ENCODE measurements at places on chromosomes 2 and 18. TPM values are rescaled to one million over a fixed set of nuclear protein-coding genes. Genes with fewer than 3 reads are reported as not detected.

GRCh38 chr2:23367760-23368159 lies 17.2 kb upstream of the KLHL29 start:
- no peak for DNase-seq

DNA sequence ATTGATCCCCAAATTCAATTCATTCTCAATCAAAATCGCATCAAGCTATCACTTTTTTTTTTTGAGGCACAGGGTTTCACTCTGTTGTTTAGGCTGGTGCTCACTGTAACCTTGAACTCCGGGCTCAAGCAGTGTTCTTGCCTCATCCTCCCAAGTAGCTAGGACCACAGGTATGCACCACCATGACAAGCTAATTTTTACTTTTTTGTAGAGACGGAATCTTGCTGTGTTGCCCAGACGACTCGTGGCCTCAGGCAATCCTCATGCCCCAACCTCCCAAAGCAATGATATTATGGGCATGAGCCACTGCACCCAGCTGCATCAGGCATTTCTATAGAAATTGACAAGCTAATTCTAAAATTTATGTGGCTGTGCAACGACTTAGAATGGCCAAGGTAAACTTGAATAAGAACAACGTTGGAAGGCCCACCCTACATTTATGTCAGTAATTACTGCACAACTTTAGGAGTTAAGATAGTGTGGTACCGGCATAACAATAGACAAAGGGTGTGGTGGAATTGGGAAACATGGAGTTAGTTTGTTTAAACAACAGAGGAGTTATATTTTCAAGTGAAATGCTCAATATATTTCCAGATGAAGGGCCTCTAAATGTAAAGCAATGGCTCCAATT lies 78.2 kb downstream of the NPAS2 start:
- DNase-seq = no peak

Gene KCNF1
- not detected for total RNA-seq

DNA sequence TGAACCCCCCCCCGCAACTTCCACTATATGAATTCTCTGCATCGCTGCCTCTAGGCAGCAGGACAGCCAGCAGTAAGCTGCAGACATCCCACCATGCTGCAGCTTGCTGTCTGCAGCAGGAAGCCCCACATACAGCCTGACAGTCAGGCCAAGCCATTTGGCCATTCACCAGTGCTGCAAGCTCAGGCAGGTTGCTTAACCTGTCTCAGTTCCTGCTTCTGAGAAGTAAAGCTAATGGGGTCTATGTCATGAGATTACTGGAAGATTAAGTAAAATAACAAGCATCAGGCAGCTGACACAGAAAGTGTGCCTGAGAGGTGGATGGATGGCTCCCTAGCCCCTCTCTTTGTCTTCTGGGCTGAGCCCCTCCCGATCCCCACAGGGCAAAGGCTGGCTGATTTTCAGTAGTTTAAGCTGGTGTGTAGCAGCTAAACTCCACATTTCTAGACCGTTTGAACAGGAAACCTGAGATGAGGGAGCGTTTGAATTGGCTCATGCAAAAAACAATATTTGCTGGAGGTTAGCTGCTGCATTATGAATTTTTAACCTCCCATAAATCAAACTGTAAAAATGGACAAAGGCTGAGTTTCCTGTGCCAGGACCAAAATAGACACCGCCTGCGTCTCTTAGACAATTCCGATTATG lies 193.8 kb upstream of the ARL4C start:
- DNase-seq = no peak

DNA sequence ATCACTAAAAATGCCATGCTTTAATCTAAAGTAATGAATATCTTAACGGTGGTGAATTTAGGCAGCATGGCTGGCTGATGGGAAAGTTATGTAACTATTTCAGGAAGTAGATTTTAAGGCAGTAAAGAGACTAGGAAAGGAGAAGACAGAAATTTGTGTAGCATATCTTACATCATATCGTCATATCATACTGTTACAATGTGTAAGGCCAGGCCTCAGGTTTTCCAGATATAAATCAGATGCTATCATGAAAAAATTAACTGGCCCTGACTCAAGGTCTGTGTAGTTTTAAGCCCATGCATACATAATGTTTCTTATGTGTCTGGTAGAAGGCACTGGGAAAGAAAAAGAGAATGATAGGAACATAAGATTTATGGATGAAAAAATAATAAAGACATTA lies 8.9 kb upstream of the FAP start:
- no peak for DNase-seq

Gene GNLY
- total RNA-seq = 4.8 TPM

DNA sequence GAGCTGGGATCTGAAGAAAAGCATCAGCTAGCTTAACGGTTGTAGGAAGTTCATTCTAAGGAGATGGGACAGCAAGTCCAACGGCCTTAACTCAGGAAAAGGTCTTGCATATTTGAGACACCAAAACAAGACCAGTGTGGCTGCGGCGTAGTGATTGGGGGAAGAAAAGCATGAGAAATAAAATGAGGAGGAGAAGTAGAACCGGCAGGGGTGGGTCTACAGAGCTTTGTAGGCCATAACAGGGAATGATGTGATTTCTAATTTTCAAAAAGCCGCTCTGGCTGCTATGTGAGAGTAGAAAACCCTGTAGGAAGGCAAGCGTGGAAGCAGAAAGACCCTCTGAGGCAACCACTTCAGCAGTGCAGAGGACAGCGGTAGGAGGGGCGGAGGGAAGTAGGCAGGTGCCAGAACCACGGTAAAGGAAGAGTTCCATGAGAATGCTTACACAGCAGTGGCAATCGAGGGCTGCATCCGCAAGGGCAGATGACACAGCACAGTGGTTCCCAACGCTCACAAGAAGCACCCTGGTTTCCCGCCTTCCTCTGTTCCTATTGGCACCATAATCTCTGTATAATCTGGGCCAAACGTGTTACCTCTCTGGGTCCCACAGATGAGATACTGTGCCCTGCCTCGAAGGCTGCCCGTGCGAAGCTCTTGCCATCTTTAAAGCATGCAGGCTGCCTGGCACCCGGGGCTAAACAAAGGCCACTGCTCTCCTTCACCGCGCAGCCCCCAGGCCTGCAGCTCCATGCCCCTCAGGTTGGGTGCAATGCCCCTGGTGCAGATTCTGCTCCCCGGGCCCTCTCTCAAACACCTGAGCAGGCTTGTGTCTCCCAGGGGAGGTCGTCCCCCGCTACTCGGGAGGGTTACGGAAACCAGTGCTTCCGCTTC lies 795 bp downstream of the ANKRD39 start:
- DNase-seq = peak; percentile 40

DNA sequence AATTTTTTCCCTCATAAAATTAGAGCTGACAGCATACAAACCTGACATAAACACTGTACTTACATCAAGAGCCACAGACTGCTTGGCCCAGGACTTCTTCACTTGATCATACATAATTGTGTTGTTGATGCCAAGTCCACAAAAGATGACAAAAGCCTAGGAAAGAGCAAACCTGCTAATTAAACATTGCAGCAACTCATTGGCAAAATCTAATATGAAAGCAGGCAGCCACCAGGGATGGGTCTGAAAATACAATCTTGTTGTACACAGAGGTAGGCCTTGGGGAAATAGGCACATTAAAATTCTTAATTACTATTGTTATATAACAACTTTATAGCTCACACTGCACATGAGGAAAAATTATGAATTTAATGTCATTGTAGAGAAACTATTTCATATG lies 255.8 kb downstream of the PDE11A start:
- no peak for DNase-seq

DNA sequence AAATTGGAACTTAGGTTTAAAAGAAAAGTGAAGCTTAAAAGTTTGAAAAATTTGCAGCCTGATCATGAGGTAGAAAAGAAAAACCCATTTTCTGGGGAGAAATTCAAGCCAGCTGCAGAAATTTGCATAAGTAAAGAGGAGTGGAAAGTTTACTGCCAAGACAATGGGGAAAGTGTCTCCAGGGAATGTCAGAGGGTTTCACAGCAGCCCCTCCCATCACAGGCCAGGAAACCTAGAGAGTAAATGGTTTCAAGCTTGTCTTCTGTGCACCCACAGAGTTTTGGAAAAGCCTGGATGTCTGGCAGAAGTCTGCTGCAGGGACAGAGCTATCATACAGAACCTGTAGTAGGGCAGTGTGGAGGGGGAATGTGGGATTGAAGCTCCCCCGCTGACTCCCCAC lies 254.0 kb upstream of the FSIP2 start:
- no peak for DNase-seq

Gene PLCD4
- total RNA-seq = not detected

GRCh38 chr2:43049836-43050801 lies 176.3 kb downstream of the ZFP36L2 start:
- DNase-seq = no peak

- DNase-seq = peak; percentile 89
These were observed 16.3 kb upstream of the ATOH8 start for GRCh38 chr2:85737481-85737880.

Gene UCN
- 2.3 TPM for total RNA-seq

Gene IRS1
- total RNA-seq = 46.7 TPM
